Spleen (tissue), 13 donors: ENCODE measurements at places on chromosomes 4 and X.

- no peak for DNase-seq
These were observed 390.7 kb downstream of the GBA3 start for GRCh38 chr4:23083391-23083790.

DNA sequence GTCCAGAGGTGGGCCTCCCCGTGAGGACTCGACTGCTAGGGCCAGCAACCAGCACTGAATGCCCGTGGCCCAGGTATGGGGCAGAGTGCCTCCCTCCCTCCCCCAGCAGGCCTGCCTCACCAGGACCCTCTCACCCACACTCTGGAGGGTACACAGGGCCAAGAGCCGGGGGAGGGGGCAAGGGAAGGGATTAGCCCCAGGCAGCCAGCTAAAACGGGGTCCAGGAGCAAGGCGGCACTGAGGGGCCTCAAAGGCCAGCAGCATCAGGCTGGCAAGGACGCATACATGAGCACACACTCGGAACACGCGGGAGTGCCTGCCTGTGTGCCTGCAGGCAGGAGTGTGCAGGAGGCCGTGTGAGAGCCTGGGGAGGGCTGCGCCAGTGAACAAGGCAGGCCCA, 18.3 kb upstream of the DUSP9 start:
- DNase-seq, result no peak

DNA sequence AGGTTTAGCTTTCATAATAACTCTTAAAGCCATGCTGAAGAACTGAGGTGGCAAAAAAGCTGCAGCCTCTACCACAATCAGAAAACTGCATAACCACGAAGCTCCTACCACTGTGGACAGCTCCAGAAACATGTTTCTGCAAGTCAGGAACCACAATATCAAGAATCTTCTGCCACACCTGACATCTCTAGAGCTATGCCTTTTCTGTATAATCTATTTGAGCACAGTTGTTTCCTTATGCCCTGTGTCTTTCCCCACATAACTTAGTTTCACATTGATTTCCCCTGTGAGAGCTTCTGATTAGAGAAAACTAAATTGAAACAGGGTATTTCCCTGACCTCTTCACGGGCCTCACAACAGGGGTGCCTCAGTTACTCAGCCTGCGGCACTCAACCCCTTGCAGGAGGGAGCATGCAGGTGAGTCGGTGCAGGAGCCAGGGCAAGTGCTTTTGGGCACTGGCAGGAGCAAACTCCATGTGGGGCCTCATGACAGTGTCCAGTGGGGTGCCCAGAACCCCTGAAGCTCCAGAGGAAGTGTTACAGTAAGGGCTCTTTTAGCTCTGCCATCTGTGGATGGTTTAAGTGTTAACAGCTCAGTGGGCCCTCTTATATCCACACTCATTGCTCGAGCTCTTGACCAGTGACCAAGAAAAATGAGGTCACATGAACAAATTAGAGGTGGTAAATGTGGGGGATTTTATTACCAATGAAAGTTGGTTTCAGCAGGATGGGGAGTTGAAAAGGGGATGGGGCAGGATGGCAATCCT, 132.8 kb upstream of the BMP3 start:
- DNase-seq, result peak; percentile 32

GRCh38 chr4:16952896-16953630, 54.6 kb upstream of the LDB2 start:
- DNase-seq, result no peak

GRCh38 chr4:15586066-15586465, 69.1 kb downstream of the FBXL5 start:
- DNase-seq, result no peak

- peak; percentile 67 for DNase-seq
These were observed 37.0 kb downstream of the HTRA3 start for GRCh38 chr4:8306511-8307021.

GRCh38 chr4:85756938-85757337, 282.0 kb downstream of the ARHGAP24 start:
- no peak for DNase-seq

DNA sequence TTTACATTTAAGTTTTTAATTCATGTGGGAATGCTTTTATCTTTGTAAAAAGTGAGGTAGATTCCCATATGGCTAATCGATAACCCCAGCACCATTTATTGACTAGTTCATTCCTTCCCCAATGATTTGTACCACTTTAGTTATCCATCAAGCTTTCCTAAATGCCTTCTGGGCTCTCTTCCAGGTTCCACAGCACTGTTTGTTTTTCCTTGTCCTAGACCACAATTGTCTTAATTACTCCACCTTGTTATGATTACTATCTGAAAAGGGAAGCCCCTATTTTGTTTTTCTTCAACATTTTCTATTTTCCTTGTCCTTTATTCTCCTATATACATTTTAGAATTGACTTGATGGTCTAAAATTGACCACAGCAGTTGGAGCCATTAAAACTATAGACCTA, 48.5 kb upstream of the GPRIN3 start:
- no peak for DNase-seq

- no peak for DNase-seq
These were observed 1.5 kb upstream of the SPIN2A start for GRCh38 chrX:57138674-57139073.

GRCh38 chrX:119411959-119412358, 12.8 kb downstream of the SLC25A43 start:
- no peak for DNase-seq

GRCh38 chrX:78957768-78958130, 12.6 kb downstream of the P2RY10 start:
- no peak for DNase-seq

DNA sequence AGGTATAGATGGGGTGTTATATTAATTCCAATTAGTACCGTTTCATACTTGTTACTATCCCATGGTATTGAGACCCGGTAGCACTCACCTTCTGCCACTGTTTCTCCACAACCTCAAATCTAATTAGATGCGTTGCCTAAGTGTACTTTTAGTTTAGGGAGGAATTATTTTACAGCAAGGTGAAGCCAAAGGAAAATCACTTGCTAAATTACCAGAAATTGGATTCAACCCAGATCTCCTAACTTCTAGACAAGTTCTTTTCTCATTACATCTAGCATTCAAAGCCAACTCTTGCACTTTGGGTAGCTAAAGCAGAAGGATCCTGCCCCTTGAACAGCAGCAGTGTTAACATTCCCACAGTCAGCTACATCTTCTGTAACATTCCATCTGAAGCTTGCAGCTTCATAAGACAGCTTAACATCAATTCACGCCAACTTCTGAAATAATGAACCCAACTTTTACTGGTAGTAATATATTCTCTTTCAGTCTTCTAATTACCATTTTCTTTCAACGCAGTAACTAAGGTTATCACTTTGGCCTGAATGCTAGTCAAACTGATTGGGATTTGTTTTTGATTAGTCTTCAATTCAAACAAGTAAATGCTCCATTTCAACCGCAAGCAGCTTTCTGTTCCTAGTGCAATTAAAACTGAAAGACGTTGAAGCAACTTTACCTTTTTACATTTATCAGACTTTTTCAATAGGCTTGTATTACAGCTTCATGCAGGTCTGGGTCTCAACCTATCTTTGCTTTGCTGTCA, 934 bp upstream of the SEC31A start:
- no peak for DNase-seq

GRCh38 chr4:68606240-68606639, 30.1 kb upstream of the UGT2B17 start:
- no peak for DNase-seq

DNA sequence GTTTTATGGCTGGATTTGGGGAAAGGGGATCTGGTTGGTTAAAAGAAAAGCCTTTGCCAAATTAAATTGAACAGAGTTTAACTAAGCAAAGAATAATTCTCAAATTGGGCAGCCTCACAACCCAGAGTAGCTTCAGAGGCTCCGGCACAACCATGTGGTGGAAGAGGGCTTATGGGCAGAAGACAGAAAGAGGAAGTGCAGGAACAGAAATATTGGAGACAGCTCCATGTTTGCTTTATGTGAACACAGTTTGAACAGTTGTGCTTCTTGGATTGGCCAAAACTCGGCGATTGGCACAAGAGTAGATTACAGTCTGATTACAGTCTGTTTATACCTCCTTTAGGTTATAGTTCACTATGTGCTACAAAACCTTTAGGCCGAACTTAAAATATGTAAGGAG, 562.7 kb downstream of the TRIML1 start:
- DNase-seq, result no peak

GRCh38 chr4:109113521-109113920, 188.9 kb downstream of the COL25A1 start:
- DNase-seq, result no peak

GRCh38 chr4:128241425-128241913, 46.1 kb downstream of the PGRMC2 start:
- no peak for DNase-seq

GRCh38 chr4:78691971-78692821, 84.0 kb upstream of the BMP2K start:
- no peak for DNase-seq

GRCh38 chr4:182193311-182193710, 49.9 kb upstream of the TENM3 start:
- DNase-seq, result no peak

GRCh38 chr4:104743215-104743653, 248.5 kb upstream of the CXXC4 start:
- DNase-seq, result no peak

DNA sequence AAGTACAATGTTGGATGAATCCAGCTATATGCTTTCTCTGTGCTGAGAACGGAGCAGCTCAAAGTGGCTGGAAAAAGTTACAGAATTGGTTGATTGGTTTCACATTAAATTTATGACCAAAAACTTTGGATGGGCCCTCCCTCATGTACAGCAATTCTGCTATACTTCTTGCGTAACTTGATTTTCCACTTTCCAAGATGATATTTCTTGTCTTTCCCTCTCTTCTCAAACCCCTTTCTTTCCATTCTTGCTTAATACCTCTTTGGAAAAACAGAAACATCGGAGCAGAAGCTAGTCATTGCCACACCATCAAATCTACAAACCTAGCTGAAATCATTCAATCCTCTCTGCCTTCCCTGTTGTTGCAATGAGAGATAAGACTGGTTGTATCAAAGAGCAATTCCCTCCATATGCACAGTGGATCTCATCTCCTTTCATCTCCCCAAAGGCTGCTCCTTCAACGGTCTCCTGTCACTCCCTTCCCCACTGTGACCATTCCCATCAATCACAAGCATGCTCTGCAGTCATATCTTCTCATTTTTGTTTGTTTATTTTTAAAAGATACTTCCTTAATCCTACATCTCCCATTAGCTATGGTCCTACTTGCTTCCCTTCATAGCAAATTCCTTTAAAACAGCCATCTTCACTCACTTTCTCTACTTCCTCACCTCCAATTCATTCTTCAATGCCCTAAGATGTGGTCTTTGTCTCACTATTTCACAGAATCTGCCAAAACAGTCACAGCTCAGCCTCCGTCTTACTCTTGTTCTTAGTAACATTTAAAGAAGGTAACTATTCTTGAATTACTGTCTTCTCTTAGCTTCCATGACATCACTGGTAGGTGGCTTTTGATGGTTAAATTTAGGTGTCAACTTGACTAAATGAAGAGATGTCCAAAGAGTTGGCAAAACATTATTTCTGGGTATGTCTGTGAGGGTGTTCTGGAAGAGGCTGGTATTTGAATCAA, 145.5 kb downstream of the FAM13A start:
- DNase-seq, result no peak

GRCh38 chr4:108796173-108796572, 33.3 kb upstream of the ETNPPL start:
- DNase-seq, result no peak

DNA sequence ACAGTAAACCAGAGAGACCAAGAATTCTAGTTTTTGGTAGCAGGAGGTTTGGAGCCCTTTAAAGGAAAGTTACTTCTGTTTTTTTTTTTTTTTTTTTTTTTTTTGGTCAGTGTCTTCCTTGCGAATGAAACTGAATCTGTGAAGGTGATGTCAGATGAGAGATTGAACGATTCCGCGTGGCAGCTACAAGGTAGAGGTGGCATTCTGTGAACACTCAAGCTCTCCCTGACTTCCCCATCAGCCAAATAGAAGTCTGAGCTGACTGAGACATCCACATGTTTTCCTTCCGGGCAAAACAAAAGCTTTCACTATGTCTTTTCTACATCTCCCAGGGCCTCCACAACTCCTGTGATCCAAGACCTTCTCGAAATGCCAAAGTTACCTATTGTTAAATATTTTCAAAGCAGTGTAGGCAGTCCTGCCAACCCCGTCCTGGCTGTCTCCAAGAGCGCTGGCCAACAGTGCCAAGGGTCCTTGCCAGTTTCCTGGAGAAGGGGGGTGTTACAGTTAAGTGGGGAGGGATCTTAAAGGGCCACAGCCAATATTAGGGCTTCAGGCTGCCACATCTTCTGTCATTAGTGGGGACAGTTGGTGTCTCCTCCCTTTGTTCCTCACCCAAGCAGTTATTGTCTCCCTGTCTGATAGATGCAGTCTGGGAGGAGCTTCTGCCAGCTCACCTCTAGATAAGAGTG, 102.9 kb upstream of the SLC34A2 start:
- DNase-seq, result no peak

GRCh38 chr4:26791346-26791745, 69.3 kb upstream of the STIM2 start:
- no peak for DNase-seq

- no peak for DNase-seq
These were observed 374.8 kb upstream of the GNPDA2 start for GRCh38 chr4:45100956-45101818.

DNA sequence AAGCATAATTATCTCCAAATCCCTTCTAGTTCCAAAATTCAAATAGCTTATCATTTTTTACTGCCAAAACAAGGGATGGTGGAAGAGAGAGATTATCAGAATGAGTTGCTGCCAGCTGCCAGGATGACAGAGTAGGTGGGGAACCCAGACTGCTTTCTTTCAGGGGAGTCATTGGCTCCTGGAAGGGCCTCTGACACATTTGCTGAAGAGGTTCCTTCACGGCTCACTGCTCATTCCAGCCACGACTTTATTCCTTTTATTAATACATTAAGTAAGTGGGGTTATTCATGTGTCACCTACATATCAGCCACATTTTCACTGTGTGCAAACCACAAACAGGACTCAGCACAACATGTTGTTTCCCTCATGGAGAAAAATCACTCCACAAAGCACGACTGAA, 12.7 kb upstream of the SMIM43 start:
- DNase-seq, result no peak

DNA sequence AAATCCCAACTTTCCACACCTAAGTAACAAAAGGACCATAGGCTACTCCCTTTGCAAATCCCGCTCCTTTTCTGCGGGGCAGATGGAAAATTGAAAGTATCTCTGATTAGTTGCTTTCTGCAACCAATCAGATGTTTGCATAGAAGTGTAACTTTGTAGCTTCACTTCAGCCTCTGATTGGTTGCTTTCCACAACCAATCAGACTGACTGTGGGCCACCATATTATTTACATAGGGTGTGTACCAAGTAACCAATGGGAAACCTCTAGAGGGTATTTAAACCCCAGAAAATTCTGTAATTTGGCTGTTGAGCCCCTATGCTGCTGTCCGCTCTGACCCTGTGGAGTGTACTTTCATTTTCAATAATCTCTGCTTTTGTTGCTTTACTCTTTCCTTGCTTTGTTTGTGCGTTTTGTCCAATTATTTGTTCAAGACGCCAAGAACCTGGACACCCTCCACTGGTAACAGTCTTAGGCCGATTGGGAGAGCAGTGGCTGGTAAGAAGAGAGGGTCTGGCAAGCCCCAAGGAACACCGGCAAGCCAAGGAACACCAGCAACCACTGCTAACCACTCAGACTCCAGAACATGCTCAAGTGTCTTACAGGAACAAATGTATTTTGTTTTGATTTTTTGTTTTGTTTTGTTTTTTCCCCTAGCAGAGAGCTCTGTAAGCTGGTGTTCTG, 125.5 kb upstream of the MAP3K15 start:
- no peak for DNase-seq
